ENCODE measurements at places on chromosomes 16 and 17. TPM values are rescaled to one million over a fixed set of nuclear protein-coding genes. Genes with fewer than 3 reads are reported as not detected.

SCIMP gene
- total RNA-seq, result not detected

TRAPPC2L gene
- 106 TPM for total RNA-seq

SLC38A7 gene
- total RNA-seq, result 18.7 TPM

PRSS27 gene
- 1.00 TPM for total RNA-seq

KCNH6 gene
- not detected for total RNA-seq

TXNDC17 gene
- 412 TPM for total RNA-seq

PRAC1 gene
- total RNA-seq, result not detected

KRTAP1-5 gene
- total RNA-seq, result not detected

PPY gene
- total RNA-seq, result not detected

TUFM gene
- 270 TPM for total RNA-seq

PSMD12 gene
- 116 TPM for total RNA-seq

EME2 gene
- 9.9 TPM for total RNA-seq

CSH2 gene
- total RNA-seq, result not detected

TM4SF5 gene
- 0.64 TPM for total RNA-seq

HSPB9 gene
- not detected for total RNA-seq

CHST5 gene
- total RNA-seq, result 0.10 TPM

HBZ gene
- 0.12 TPM for total RNA-seq

KPNB1 gene
- 325 TPM for total RNA-seq

TEX19 gene
- total RNA-seq, result 0.31 TPM

ZDHHC1 gene
- 5.3 TPM for total RNA-seq

SMPD3 gene
- 0.12 TPM for total RNA-seq

SDK2 gene
- 0.56 TPM for total RNA-seq

TBC1D3G gene
- total RNA-seq, result not detected

IRX6 gene
- total RNA-seq, result not detected

TOP2A gene
- 286 TPM for total RNA-seq

FADS6 gene
- total RNA-seq, result not detected

ARL5C gene
- not detected for total RNA-seq

CACNG1 gene
- total RNA-seq, result 0.11 TPM

KRT36 gene
- not detected for total RNA-seq

KRT40 gene
- total RNA-seq, result not detected

FMNL1 gene
- total RNA-seq, result 31.1 TPM

MAPK8IP3 gene
- total RNA-seq, result 52.2 TPM

DNAAF8 gene
- 0.46 TPM for total RNA-seq

ITGA3 gene
- 429 TPM for total RNA-seq

GPRC5B gene
- 27.9 TPM for total RNA-seq

MMP25 gene
- 0.85 TPM for total RNA-seq

ABCC11 gene
- 0.13 TPM for total RNA-seq

SSTR5 gene
- total RNA-seq, result 0.11 TPM

METRNL gene
- total RNA-seq, result 25.1 TPM

SHBG gene
- total RNA-seq, result 0.46 TPM

KRTAP9-2 gene
- total RNA-seq, result not detected

VPS35L gene
- total RNA-seq, result 35.0 TPM

CMTM2 gene
- not detected for total RNA-seq

ZNF205 gene
- 10.9 TPM for total RNA-seq

PRDM7 gene
- total RNA-seq, result 0.03 TPM

ADAD2 gene
- not detected for total RNA-seq
